Activated CD4-positive, alpha-beta T cell treated with anti-CD3 and anti-CD28 coated beads, Interleukin-2, amount 50 U/mL, for 16 hours (primary cell): ENCODE measurements at places on chromosomes 7 and 10.

- no peak for DNase-seq
Measured at GRCh38 chr10:21810582-21811244, 192.8 kb downstream of the DNAJC1 start.

- peak; percentile 78 for DNase-seq
Measured at GRCh38 chr7:134908289-134908688, 78.0 kb upstream of the AGBL3 start.

- no peak for DNase-seq
Measured at GRCh38 chr10:61342858-61343572, 110.2 kb downstream of the TMEM26 start.

- no peak for DNase-seq
Measured at GRCh38 chr10:8874972-8875371, 820.5 kb downstream of the GATA3 start.

DNA sequence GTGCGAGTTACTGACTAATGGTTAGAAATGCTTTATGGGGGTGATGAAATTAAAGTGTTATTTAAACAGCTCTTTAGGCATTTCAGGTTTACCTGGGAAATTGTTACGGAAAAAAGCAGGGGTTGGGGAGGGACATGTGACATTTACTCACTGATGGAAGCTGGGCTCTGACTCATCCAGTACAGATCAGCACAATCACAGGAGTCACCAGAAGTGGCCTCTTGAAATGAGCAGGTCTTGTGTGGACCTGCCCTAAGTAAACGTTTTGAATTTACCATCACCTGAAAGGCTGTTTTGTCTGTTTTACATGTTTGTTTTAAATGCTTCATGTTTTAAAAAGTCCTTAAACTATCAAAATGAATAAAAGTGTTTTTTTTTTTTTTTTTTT lies 2.3 kb downstream of the GLRX3 start:
- DNase-seq = peak; percentile 74

DNA sequence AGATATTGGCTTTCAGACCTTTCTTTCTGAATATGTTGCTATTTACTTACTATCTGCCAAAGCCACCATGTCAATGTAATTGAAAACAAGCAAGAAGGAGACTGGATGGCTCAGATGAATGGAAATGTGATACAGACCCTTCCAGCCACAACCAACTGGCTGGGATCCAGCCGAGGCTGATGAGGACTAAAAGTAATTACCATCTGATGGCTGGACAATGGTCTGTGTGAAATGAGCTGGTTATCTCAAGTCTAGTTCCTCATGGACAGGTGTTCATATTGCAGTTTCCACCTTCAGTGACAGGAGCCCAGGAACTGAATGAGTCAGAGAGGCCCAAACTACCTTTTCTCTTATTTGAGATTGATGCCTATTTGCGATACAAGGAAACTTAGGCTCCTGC lies 267.5 kb downstream of the GATA3 start:
- DNase-seq = no peak

GRCh38 chr10:35533565-35533964 lies 71.6 kb upstream of the GJD4 start:
- no peak for DNase-seq

DNA sequence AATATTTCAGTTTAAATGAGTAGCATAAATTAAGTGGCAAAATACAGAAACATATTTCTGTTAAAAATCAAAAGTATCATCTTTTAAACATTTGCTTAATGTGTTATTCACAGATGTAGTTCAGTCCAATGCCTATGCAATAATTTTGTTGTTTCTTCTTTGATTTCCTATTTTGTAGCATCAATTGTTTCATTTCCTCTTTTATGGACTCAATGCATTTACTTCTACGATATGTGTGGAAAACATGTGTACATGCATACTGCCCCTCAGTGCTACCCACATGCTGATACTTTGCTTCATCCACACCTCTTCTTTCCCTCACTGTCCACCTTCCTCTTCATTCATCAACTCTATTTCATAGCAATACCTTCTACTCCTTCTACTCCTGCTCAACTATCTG lies 108.1 kb downstream of the PTN start:
- no peak for DNase-seq

DNA sequence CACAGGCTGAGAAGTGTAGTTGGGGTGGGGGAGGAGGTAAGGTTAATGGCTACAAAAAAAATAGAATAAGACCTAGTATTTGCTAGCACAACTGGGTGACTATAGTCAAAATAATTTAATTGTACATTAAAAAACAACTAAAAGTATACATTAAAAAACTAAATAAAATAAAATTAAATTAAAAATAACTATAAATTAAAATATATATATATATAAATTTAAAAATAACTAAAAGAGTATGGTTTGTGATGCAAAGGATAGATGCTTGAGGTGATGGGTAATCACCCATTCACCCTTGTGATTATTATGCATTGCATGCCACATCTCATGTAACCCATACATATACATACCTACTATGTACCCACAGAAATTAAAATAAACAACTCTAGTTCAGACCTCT lies 762.5 kb downstream of the SORCS1 start:
- no peak for DNase-seq

GRCh38 chr10:133132473-133133291 lies 27.3 kb upstream of the KNDC1 start:
- DNase-seq = no peak

GRCh38 chr7:38232502-38233366 lies 40.7 kb downstream of the TARP start:
- DNase-seq = peak; percentile 87

DNA sequence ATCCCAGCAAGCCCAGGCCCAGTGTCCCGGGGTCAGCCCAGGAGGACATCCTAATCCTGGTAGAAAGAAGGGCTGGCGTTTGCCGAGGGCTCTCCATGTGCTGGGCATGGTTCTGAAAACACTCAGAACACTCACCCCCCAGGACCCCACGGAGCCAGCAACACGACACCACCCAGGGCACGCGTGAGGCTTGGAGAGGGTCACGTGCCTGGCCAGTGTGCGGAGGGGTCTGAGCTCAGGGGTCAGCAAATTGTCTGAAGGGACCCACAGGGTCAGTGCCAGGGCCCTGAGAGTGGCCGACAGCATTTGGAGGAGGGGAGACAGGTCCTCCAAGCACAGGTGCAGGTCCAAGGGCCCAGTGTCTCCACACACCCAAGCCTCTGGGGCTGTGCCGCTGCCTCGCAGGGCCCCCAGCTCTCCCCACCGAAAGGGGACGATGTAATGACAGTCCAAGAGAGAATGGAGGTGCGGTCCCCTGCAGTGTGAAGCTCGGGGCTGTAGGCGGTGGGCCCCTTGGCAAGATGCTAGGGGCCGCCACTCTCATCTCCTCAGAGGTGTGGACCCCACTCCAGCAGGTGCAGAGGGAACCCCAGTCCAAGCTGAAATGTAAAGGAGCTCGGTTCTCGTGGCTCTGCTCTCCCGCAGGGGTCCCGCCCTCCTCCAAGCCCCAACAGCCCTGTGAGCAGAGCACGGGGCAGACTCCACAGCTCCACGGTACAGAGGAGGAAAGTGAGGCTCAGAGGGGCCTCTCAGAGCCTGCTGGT lies 7.8 kb downstream of the FOXL3 start:
- no peak for DNase-seq

DNA sequence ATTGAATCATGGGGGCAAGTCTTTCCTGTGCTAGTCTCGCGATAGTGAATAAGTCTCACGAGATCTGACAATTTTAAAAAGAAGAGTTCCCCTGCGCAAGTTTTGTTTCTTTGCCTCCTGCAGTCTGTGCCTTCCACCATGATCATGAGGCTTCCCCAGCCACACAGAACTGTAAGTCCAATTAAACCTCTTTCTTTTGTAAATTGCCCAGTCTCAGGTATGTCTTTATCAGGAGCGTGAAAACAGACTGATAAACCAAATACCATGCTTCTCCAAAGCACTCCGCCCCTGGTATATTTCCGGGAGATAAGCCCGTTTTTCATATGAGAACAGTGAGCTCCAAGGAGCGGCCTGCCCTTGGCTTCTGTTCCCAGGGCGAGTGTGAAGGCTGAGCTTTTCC lies 118.9 kb downstream of the EVX1 start:
- no peak for DNase-seq

DNA sequence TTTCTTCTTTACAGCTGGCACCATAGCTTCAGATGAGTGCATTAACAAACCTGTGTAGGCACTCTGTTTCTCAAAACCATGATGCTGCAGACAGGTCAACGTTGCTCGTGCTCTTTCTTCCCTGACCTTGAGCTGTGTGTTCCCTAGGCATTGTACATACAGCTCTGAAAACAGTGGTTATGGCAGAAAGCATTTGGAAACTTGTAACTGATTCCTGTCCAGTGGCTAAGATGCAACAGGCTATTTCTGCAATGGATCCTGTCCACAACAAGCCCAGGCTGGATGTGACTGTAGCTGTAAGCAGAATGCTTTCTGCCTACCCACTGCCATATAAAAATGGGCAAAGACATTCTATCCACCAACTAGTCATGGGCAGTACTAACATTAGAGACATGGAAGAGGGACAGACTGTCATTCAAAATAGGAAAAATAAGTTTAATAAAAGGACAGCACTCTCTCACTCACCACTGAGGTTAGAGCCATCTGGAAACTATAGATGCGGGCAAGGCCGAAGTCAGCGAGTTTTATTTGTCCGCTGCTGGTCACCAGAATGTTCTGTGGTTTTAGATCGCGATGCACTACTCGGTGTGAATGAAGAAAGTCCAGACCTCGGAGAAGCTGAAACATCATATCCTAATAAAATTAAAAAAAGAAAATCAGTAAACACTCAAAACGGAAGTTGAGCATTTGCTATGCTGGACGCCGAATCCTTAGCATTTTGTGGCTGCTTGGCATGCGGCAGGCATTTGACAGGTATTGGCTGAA lies 111.0 kb downstream of the CDK6 start:
- no peak for DNase-seq

- no peak for DNase-seq
Measured at GRCh38 chr7:77416621-77417371, 647 bp upstream of the GSAP start.

DNA sequence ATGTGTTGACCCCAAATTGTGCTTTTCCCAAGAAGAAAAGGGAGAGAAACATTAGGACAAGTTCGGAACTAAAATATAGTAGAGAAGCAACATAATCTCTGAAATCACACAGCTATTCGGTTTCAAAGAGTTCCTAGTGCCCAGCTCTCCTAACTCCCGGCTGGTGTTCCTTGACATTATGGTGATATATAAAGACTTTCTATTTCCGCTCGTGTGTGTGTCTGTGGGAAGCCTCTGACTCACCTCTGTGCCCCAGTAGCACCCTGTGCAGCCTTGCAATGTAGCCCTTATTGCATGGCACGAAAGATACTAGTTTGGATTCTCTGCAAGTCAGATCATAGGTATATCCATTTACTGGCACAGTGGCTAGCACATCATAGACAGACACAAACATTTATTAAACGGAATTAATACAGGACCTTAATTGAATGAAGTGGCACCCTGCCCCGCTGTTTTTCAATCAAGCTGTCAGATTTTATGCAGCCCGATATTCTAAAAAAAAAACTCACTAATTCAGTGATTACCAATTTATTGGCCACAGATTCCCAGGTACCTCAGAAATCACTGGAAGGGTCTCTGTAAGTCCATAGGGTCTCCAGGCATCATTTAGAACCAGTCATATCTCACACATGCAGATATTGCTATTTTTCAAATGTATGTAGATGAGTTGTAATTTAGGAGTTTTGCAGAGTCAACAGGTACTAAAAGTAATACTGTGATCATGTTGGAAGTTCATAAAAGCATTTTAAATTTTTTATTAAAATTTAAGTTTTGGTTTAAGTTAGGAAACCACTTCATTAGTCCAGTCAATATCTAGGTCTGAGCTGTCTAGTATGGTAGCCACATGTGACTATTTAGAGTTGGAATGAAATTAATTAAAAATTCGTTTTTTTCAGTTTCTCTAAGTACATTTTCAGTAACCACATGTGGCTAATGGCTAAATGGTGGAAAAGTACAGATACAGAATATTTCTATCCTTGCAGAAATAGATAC lies 43.3 kb downstream of the SFTPD start:
- DNase-seq = peak; percentile 29

- no peak for DNase-seq
Measured at GRCh38 chr10:3780771-3781467, 4.1 kb downstream of the KLF6 start.

GRCh38 chr7:16167526-16167925 lies 253.8 kb downstream of the CRPPA start:
- DNase-seq = no peak

DNA sequence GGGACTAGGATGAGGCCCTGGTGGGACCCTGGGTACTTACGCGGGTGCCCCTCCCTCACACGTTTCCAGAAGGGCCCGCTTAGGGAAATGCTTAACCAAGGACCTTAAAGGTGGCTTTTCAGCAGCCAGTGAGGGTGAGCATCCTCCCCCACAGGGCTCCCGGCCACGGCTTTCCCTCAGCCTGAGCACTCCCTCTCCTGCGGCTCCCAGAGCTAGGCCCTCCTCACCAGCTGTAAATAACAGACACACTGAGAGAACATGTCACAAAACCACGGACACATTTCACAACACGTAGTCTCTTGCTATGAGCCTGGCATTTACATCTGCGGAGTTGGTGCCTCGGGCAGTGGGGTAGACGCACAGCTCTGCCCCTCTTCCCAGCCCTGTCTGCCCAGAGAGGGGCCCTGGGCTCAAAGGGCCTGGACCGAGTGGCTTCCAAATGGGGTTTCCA lies 25.2 kb downstream of the GRID1 start:
- no peak for DNase-seq

DNA sequence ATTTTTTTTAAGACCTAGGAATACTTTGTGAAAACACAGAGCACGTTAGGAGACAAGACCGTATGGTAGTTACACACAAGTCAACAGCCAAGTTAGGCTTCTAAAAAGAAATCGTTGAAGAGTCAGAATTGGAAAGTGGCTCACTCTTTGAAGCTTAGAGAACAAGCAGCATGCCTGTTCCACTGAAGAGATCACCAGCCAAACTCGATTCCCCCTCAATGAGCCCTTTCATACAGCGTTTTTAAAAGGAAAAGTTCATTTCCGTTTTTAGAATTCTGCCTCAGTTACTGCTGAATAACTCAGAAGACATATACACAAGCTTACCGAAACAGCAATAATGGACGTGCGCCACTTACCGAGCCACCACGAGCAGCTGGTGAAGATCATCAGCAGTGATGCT lies 41.0 kb downstream of the MCMBP start:
- DNase-seq = no peak

- DNase-seq = no peak
Measured at GRCh38 chr10:123848564-123849457, 42.8 kb downstream of the CPXM2 start.

DNA sequence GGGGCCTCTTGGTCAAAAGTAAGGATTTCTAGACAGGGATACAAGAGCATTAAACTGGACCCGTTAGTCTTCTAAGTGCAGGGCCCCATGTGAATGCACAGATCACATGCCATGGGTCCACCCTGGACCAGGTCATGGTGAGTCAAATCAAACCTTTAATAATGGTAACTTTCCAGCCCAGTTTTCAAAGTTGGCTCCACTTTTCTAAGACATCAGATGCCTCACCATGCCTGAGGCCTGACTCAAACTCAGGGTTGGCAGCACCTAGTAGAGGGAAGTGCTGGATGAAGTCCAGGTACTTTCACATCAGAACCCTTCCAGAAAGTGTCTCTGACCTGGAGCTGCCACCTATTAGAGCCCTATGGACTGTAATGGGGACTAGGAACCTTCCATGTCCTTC lies 9.7 kb upstream of the SMIM30 start:
- no peak for DNase-seq
